CD4-positive, CD25-positive, alpha-beta regulatory T cell (primary cell): ENCODE measurements at places on chromosomes 2 and 18.

DNA sequence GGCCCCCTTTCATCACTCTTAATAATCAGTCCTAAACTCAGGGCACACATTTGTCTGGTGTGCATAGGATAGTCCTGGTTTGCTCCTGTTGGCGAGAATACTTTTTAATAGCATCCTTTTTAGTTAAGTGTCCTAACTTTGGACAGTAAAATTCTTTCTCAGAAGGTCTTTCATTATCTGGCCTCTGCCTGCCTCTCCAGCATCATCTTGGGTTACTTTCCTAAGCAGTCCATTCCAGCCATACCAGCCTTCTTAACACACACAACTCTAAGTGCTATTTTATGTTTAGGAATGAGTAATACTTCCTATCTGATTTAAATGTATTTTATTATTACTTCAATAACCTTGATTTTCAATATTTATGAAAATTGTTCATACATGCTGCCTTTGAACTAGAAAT is 151.0 kb downstream of the ACOXL start:
- DNase-seq: no peak

GRCh38 chr2:19214682-19215391 is 143.6 kb downstream of the OSR1 start:
- no peak for DNase-seq

DNA sequence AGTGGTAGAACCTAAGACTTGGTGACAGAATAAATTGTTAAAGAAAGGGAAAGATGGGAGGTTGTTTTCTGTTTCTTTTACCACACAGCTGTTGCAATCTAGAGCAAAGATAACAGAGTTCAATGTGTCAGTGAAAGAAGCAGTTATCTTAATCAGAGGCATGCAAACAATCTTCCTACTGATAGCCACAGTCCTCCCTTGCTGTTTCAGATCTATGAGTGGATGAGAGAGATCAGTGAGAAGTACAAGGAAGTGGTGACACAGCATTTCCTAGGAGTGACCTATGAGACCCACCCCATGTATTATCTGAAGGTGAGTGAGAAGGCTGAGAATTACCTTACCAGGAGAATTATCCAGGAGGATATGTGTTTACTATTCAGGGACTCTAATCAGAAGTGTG is 15.9 kb downstream of the CPO start:
- no peak for DNase-seq

- DNase-seq: no peak
Measured at GRCh38 chr2:2503864-2504418, 172.9 kb upstream of the MYT1L start.

GRCh38 chr18:9926977-9927376 is 13.2 kb downstream of the VAPA start:
- DNase-seq: no peak

- DNase-seq: no peak
Measured at GRCh38 chr2:204407204-204408014, 137.9 kb upstream of the PARD3B start.

GRCh38 chr2:145203891-145204290 is 684.0 kb upstream of the ZEB2 start:
- no peak for DNase-seq

DNA sequence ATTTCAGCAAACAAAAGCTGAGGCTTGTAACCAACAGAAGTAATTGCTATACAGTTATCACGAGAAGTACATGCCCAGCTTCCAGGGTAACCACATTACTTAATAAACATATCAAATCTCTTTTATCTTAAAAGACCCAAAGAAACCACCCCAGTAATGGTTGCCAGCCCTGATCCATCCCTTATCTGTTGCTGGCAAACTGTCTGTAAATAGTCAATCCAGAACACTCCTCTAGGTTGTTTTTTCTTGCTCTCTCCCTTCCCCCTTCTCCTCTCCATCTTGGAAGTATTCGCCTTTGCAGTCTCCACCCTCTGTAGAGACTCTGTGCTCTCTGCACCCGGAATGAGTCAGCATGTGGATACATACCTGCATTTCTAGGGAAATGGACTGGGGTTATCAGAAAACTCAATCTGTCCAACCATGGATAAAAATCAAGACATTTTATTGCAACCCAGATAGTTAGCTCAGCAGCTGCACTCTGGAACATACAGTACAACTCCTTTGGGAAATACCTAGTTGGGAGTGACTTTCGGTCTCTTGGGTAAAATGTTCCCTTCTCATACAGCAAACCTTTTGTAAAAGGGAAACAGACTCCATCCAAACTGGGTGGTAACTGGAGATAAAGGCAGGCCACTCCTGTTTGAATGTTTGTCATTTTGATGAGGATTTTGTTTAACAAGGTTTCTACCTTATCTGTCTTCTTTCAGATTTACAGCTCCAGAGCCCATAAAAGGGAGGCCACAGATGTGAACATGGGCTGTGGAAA is 123.5 kb upstream of the FOSL2 start:
- no peak for DNase-seq

GRCh38 chr2:12778369-12778768 is 61.6 kb downstream of the TRIB2 start:
- DNase-seq: no peak

GRCh38 chr2:883803-884748 is 66.6 kb upstream of the SNTG2 start:
- no peak for DNase-seq

DNA sequence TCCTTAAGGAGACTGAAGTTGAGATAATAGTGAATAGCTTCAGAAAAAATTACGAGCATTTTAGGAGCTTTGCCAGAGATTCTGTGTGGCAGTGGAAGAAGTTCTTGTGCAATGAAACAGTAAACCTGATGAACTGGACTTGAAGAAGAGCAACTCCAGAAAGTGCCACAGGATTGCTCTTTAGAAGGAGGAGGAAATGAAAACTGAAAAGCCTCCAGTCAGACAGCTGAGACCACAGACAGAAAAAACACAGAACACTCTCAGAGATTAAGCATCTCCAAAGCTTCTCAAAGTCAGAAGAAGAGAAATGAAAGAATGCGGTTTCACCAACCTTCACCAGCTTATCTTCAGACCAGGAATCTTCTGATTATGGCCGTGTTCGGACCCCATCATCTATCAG is 329.7 kb upstream of the CNTNAP5 start:
- no peak for DNase-seq

DNA sequence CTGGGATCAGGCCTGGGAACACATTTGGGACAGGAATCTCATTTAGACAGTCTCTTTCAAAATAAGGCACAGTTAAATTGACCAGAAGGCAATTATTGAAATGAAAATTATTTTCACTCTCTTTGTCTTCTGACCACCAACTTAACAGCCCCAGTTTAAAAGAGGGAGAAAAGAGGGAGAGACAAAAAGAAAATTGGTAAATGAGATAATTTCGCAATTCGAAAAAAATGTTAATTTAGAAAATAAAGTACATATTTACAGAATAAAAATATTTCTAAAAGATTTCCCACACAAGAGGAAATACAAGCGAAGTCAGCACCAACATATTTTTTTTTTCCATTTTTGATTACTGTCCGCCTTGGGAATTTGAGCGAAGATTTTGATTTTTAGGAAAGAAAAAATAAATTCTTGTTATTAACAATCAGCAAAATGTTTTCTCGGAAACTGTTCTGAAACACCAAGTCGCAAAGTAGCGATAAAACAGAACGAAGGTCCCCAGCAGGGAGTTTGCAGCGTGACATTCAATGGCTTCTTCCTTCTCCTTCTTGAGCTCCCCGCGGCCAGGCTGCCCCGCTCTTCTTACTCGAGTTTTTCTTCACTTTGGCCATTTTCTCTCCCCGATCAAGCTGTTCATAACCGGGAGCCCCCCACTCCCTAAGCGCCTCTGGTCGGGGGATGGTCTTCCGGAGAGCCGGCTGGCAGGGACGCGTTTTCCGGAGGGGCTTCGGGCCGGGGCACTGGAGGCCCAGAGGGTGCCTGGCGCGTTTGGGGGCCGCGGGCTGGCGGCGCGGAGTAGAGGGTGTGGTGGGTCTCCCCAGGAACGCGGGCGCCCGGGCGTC is 5.0 kb downstream of the SP9 start:
- DNase-seq: peak; percentile 22

- DNase-seq: no peak
Measured at GRCh38 chr2:82256983-82257632, 1952.6 kb upstream of the LRRTM1 start.

DNA sequence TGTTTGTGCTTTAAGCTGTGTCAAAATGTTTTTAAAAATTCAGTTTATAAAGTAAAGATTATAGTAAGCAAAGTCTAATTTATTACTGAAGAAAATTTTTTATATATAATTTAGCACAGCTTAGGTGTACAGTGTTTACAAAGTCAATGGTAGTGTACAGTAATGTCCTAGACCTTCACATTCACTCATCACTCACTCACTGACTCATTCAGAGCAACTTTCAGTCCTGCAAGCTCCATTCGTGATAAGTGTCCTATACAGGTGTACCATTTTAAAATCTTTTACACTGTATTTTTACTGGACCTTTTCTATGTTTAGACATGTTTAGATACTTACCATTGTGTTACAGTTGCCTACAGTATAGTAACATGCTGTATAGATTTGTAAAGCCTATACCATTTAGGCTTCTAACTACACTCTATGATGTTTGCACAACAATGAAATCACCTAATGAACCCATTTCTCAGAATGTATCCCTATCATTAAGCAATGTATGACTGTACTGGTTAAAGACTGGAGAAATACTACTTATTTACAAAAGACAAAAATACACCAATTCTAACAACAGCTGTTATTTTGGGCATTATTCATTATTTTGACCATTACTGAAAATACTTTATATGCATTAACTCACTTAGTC is 95.1 kb downstream of the STRN start:
- no peak for DNase-seq

DNA sequence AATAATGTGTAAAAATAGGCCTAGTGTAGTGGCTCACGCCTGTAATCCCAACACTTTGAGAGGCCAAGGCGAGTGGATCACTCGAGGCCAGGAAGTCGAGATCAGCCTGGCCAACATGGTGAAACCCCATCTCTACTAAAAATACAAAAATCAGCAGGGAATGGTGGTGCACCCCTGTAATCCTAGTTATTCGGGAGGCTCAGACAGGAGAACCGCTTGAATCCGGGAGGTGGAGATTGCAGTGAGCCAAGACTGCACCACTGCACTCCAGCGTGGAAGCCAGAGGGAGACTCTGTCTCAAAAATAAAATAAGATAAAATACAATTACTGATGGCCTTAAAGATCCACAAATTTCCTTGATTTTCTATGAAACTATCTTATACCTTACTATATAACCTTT is 3.8 kb downstream of the ATF2 start:
- DNase-seq: no peak

GRCh38 chr18:26746826-26747475 is 118.6 kb downstream of the AQP4 start:
- no peak for DNase-seq

GRCh38 chr2:174121175-174121574 is 127.2 kb downstream of the OLA1 start:
- no peak for DNase-seq

GRCh38 chr2:170917957-170918356 is 11.1 kb upstream of the GORASP2 start:
- DNase-seq: no peak

DNA sequence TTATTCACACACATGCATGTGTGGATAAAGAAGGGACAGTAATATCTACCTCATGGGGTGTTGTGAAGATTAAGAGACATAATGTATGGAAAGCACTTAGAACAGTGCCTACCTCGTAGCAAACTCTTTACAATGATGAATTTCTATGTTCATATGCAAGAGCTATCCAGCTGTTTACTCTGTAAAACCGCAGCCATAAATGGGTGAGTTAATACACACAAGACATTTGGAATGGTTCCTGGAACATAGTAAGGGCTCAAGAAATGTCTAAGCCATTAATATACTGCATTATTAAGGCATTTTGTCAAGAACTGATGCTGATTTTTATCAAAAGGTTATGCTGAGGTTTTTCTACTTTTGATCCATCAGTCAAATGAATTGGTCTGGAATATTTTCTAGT is 1076.2 kb downstream of the TSN start:
- no peak for DNase-seq

GRCh38 chr2:228938629-228939028 is 332.5 kb downstream of the PID1 start:
- no peak for DNase-seq

GRCh38 chr2:30732376-30732775 is 74.9 kb downstream of the CAPN13 start:
- no peak for DNase-seq

GRCh38 chr18:58208207-58208932 is 164.3 kb downstream of the NEDD4L start:
- DNase-seq: no peak

DNA sequence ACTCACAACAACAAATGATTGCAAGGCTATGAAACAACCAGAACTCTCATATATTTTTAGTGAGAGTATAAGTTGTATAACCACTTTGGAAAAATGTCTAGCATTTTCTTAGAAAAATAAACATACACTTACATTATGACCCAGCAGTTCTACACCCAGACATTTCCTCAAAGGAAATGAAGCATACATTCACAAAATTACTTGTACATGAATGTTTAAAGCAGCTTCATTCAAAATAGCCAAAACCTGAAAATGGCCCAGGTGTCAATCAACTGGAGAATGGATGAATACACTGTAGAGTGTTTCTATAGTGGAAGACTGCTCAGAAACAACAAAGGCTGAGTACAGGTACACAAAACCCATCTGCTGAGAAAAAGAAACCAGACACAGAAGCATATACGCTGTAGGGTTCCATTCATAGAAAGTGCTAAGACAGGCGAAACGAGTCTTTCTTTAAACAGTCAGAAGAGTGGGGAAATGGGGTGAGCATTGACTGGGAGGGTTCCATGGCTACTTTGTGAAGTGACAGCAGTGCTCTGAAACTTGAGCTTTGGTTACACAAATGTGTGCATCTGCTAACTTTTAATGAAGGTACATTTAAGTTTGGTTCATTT is 799.0 kb downstream of the DCDC2C start:
- no peak for DNase-seq

DNA sequence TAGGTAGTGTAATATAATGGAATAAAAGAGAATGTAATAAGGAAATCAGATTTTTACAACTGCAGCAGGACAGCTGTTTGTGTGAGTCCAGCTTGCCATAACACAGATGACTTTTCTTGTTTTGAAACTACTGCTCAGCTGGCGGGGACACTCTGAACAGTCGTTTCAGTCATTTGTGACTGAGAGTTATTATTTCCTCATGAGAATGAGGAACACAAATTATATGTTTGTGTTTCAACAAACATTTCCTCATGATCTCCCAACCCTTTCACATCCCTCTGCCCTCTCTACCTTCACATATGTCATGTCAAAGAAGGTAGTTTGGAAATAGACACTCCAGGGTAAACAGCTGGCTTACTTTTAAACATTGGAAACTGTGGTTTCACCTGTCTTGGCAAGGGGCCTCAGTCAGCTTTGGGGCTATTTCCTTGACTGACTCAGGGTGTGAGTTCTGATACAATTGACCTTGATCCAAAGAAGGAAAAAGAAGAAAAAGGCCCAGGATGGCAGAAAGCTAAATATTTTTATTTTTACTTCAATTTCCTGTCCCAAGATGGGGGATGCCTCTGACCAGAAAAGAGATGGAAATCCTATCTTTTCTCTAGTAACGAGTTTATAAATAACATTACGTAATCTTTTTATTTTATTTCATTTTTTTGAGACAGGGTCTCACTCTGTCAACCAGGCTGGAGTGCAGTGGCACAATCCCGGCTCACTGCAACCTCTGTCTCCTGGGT is 593 bp downstream of the SP140L start:
- DNase-seq: no peak
